ENCODE measurements at places on chromosomes 11 and 22.

- DNase-seq, result peak; percentile 63
Measured at GRCh38 chr22:20456064-20456721, 18.6 kb upstream of the SCARF2 start.

GRCh38 chr11:83671289-83671688, 385.1 kb upstream of the CCDC90B start:
- no peak for DNase-seq

DNA sequence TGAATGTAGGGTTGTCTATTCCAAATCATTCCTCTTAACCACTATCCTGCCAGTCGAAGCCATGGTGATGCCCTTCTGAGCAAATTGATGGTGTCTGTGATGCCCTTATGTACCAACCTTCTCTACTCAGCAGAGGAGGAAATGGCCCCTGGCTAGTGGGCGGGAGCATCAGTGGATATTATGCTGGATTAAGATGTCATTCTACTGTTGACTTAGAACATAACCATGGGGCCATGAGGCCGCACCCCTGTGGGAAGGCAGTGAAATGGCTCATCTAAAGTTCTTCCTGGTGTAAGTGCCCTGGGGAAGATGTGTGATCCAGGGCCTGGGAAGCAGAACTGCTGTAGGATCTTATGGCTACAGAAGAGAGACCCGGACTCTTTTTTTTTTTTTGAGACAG, 20.7 kb upstream of the P2RY2 start:
- no peak for DNase-seq

DNA sequence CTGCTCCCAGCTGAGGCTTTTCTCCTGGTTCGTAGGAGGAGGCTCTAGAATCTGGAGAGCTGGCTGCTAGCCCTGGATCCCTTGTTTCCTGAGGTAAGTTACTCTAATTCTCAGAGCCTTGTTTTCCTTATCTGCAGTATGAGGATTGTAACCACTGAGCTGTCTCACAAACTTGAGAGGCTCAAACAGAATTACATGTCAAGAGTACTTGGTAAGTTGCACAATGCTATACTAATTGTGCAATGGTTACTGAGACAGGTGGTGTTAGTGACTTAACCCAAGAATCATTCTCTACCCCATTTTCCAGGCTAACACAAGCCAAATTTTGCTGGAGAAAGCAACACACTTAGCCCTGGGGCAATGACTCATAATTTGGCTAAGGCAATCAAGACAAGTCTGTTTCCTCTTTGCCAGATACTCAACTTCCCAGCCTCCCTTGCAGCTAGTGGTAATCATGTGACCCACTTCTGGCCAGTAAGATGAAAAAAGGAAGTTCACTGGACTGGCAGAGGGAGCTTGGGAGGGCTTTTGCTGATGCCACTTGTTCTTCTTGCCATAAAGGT, 348.0 kb downstream of the TENM4 start:
- peak; percentile 98 for DNase-seq

- no peak for DNase-seq
Measured at GRCh38 chr22:41863472-41863871, 30.6 kb downstream of the SREBF2 start.

DNA sequence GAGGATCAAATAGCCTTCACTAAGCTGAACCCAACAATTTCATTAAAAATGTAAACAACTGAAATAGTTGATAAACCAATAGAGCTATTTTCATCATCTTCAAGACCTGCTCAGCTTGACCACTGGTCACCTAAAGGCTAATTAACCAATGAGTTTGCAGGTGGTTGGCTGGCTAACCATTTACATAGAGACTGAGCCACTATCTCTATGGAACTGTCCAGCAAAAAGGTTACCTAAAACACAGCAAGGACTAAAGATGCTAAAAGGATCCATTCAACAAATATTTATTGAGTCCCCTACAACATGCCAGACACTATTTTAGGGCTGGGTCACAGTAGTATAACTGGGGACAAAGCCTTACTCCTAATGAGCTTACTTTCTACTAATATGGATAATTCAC, 123.8 kb downstream of the CD44 start:
- no peak for DNase-seq
